ENCODE measurements at places on chromosomes 12 and 14.

GRCh38 chr12:82971584-82971983, 284.9 kb downstream of the TMTC2 start:
- DNase-seq: no peak

GRCh38 chr14:36070031-36070719, 106.3 kb downstream of the PTCSC3 start:
- peak; percentile 11 for DNase-seq

DNA sequence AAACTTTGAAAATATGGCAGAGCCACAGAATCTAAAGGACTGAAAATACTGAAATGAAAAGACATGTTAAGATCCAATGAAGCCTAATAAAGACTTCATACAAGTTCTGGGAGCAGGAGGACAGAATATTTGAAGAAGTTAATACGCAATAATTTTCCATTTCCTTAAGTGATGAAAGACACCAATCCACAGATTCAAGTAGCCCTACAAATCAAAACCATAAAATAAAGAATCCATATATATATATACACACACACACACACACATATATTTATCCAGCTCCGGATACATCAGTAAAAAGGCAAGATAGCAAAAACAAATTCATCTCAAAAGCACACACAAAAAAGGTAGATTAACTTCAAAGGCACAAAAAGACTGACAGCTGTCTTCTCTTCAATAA, 5.7 kb downstream of the NAP1L1 start:
- no peak for DNase-seq

GRCh38 chr14:67583711-67584644, 16.1 kb downstream of the PIGH start:
- no peak for DNase-seq

GRCh38 chr12:31496257-31496656, 94.7 kb downstream of the DENND5B start:
- DNase-seq: no peak

DNA sequence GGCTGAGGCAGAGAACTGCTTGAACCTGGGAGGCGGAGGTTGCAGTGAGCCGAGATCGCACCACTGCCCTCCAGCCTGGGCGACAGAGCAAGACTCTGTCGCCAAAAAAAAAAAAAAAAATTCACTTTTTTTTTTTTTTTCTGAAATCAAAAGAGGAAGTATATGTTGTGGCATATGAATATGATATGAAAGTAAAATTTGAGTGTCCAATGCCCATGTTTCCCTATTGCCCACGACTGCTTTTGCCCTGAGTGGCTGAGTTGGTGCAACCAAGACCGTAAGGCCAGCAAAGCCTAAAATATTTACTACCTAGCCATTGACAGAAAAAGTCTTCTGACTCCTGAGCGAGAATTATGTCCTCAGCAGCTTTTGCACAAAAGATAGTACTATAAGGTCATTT, 101.7 kb upstream of the PARP11 start:
- no peak for DNase-seq

GRCh38 chr14:68444449-68445168, 348.3 kb downstream of the ZFP36L1 start:
- DNase-seq: no peak

- no peak for DNase-seq
These were observed 95.2 kb downstream of the CALM1 start for GRCh38 chr14:90491911-90492531.

- no peak for DNase-seq
These were observed 243.2 kb downstream of the EGLN3 start for GRCh38 chr14:33707716-33708115.

GRCh38 chr14:78524766-78525165, 354.6 kb downstream of the NRXN3 start:
- DNase-seq: no peak

DNA sequence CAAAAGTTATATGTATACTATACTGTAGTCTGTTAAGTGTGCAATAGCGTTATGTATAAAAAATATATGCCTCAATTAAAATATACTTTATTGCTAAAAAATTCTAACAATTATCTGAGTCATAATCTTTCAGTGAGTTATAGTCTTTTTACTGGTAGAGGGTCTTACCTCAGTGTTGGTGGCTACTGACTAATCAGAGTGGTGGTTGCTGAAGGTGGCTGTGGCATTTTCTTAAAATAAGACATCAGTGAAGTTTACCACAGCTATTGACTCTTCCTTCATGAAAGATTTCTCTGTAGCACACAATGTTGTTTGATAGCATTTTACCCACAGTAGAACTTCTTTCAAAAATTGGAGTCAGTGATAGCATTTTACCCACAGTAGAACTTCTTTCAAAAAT, 23.4 kb downstream of the POLR3B start:
- no peak for DNase-seq

DNA sequence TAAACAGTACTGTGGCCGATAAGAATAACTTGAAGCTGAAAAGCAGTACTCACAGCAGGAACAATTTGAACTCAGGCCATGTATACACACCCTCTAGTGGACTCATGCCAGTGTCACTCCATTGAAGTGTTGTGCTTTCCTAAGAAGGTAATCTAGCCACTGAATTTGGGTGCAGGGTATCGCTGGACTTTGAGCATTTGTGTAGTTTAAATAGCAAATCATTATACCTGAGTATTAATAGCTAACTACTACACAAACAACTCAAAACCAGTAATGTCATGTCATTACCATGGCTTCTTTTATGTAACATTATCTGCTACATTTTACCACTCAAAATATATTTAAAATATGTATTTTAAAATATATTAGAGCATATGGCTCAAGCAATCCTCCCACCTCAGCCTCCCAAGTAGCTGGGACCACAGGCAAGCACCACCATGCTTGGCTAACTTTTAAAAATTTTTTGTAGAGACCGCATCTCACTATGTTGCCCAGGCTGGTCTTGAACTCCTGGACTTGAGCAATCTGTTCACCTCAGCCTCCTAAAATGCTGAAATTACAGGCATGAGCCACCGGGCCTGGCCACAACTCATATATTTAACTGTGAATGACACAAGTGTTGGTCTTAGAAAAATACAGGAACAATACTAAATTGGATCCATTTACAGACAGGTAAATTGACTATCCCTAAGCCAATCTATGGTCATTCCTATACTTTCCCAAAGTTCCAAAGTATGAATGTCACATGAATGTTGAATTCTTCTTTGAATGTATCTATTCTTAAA, 25.6 kb upstream of the ARID4A start:
- no peak for DNase-seq

DNA sequence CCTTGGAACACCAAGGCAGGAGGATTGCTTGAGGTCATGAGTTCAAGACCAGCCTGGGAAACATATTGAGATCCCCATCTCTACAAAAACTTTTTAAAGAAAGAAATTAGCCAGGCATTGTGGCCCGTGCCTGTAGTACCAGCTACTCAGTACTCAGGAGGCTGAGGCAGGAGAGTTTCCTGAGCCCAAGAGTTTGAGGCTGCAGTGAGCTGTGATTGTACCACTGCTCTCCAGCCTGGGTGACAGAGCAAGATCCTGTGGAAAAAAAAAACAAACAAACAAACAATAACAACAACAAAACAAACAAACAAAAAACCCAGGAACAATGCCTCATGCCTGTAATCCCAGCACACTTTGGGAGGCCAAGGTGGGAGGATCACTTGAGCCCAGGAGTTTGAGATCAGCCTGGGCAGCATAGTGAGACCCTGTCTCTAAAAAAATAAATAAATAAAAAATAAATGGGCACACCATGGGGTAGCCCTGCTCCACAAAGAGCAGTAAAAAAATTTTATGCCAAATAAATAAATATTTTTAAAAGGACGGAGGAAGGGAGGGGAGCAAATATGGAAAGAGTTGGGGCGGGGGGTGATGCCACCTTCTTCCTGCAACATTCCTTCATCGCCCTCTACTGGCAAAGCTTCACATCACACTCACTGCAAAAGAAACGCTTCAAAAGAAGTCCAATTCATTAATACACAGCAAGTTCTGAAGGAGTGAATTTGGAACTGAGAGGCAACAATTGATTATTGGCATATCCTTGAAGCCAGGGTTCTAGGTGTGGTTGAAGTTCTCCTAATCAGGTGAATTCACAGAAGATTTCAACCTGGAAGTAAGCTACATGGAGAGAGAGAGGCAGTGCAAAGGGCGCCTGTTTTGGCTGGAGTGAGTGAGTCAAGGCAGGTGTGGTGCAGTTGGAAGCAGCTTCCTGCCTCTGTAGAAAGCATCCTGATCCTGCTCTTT, 8.8 kb upstream of the GNPTAB start:
- DNase-seq: peak; percentile 27

- DNase-seq: no peak
These were observed 23.0 kb downstream of the SH2B3 start for GRCh38 chr12:111428728-111429175.

DNA sequence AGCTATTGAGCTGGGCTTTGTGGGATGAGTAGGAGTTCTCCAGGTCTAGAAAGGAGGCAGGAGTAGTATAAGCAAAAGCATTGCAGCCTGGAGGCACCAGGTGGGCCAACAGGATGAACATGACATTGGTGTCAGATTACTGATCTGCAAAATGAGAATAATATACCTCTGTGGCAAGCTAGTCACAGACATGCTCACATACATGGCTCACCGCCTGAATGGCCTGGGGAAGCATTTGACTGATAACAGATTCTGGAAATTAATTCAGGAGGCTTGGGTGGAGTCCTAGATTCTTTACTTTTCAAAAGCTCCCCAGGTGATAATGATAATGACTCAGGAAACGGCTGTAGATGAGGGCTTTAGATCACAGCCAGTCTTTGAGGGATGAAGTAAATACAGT, 709 bp downstream of the TCL1B start:
- DNase-seq: no peak

GRCh38 chr12:132295101-132295526, 34.3 kb downstream of the GALNT9 start:
- DNase-seq: no peak

GRCh38 chr12:104524034-104524832, 67.5 kb downstream of the CHST11 start:
- DNase-seq: no peak

- DNase-seq: no peak
These were observed 314.2 kb upstream of the PRICKLE1 start for GRCh38 chr12:42903736-42904135.

DNA sequence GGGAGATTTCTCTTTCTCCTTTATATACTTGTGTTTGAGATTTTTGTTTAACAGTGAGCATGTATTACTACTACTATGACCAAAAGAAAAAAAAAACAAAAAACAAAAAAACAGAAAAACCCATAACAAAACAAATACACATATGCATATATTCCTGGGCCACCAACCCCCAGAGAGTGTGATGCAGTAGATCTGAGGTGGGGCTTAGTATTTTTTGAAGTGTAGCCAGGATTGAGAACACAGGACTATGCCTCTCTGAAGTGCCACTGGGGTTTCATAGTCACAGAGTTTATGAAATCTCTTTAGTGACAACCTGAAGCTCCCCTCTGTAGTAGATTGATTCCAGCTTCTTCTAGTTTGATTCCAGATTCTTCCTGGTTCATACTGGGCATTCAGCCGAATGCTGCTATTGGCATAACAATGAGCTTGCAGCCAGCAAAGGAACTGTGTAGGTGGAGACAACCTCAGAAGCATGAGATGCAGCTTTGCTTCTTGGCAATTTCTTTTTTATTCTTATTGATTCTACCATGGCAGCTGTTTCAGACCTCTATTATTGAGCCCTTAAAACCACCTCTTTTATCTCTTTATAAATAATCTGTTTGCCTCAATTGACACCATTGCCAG, 15.5 kb upstream of the ANO4 start:
- DNase-seq: no peak

DNA sequence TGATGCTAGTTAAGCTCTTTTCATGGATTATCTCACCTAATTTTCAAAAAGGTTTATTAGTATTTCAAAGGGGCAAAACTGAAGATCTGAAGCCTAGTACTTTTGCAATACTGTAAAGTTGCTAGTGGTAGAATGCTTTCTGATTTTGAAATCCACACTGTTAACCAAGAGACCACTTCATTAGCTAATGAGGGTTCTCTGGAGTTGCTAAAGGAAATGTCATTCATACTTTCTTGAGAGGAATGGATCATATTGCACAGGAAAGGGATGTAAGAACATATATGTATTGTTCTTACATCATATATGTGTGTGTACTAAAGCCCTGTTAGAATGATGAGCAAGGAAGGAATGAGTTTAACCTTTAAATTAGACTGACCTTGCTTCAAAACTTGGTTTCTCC, 39.0 kb upstream of the LDHB start:
- no peak for DNase-seq

GRCh38 chr12:54522243-54522642, 24.7 kb downstream of the NCKAP1L start:
- no peak for DNase-seq

DNA sequence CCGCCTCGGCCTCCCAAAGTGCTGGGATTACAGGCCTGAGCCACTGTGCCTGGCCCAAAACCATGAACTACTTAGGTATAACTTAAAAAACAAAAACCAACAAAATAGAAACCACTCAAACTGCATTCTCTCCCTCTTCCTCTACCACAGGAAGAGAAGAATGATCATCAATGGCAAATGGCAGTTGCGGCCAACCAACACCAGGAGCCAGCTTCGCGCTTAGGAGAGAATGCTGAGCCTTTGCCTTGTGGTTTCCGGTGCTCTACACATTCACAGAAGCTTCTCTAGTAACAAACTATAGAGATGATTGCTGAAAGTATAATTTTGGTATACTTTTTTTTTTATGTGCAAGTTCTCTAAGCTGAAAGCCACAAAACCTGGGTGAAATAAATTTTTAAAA, 17.1 kb downstream of the CATSPERB start:
- no peak for DNase-seq

- DNase-seq: no peak
These were observed 49.9 kb upstream of the FOXN3 start for GRCh38 chr14:89466944-89467343.

- DNase-seq: no peak
These were observed 11.9 kb downstream of the ANKRD13A start for GRCh38 chr12:110010853-110011723.

- no peak for DNase-seq
These were observed 883 bp downstream of the FOXJ2 start for GRCh38 chr12:8033153-8034044.

- DNase-seq: no peak
These were observed 71.8 kb upstream of the BCAT1 start for GRCh38 chr12:25020621-25021243.

DNA sequence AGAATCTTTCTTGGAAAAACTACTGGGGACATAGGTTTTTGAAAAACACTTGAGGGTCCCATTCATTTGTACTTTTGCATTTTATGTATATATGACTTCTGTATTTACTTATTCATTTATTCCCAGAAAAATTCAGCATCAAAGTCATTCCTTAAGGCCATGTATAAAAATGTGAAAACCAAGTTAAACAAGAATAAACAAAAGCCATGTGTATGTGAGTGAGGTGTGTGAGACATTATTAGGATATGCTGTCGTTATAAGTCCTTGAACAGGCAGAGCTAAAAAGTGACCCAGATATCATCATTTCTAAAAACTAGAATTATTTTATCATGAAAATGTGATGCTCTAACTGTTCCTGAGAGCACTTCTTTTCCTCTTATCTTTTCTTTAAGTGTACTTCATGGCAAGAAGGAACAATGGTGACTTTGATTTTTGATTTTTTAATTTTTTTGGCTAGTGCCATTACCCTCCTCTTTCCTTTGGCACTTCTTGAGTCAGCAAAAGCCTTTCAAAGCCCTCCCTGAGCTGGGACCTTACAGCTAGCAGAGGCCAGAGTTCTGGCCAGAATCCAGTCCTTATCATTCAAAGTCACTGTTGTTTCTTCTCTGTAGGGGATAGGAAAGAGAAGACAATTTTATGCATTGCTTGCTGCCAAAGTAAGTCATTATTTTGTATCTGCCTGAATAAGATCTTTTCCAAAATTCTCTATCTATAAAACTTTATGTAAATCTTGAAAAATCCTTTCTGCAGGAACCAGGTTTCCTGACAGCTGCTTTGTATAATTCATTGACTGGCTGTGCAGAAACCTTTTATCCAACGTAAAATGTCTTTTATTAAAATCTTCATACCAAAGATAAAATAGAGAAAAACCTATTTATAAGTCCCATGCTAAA, 419.7 kb upstream of the PRICKLE1 start:
- DNase-seq: no peak
